Stimulated activated CD4-positive, alpha-beta T cell treated with anti-CD3 and anti-CD28 coated beads, Interleukin-12 subunit alpha, Interleukin-12 subunit beta, amount 100 ng/mL, for 4 hours (primary cell): ENCODE measurements at places on chromosomes 3 and 15.

DNA sequence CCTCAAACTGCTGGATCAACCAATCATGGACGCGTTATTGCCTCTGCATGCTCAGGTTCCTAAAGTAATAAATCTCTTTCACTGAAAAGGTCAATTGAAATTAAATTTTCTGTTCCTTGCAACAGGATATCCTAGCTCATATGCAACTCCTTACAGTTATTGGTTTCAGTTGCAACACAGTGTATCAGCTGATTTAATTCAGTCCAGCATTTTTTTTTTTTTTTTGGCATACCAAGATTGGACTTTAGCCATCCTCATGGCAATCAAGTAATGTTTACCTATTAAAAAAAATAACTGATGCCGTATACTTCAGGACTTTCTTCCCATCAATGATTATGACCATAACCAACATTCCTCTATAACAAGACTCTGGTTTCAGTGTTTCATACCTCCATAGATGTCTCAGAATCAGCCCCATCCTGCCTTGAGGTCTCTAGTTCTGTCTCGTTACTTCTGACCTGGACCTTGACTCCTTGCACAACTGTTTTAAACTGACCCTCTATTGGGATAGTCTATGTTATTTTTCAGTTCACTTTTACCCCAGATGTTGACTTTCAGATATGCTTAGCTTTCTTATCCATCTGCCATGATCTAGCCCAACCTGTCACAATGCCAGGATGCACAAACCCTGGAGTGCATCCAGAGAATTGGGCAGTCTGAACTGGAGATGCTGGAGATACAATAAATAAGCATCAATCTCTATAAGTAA, 265.0 kb upstream of the GADL1 start:
- DNase-seq = no peak

DNA sequence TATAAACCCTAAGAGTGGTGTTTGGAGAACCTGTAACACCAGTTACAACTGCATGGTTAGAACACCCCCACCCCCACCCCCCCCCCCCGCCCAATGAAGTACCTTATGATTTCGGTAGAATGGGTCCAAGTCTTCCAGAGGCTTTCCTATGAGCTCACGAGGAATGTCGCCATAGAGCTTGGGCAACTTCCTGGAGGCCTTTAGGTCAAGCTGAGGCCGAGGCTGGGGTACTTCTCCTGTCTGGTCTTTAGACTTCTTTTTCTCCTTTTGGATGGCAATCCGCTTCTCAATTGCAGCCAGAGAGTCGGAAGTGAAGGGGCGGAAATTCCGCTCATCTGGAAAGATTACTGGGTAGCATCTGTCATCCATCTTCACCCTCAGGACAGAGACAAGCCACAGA, 101.8 kb downstream of the SCN11A start:
- no peak for DNase-seq

GRCh38 chr3:150238995-150239619, 169.0 kb upstream of the TSC22D2 start:
- DNase-seq = no peak

DNA sequence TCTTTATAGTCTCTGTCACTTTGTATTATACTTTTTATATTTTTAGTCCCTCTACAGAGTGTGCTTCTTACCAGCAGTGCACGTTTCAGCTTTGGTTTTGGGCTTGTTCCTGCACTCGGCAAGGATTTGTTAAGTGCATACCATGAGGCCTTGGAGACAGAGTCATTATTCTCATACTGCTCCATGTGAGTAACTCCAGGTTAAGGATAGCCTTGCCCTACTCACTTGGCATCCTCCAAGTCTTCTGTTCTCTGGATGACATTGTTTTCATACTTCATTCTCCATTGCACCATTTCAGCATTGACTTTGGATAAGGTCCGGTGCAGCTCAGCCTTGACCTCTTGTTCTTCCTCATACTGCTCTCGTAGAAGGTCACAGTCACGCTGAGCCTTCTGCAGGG, 96.4 kb downstream of the MYH15 start:
- DNase-seq = no peak

- DNase-seq = no peak
These were observed 136.4 kb downstream of the MAGI1 start for GRCh38 chr3:65902304-65902793.

GRCh38 chr3:14166877-14167603, 11.4 kb downstream of the XPC start:
- DNase-seq = no peak

GRCh38 chr3:134809427-134810051, 14.5 kb downstream of the EPHB1 start:
- no peak for DNase-seq

GRCh38 chr15:42106288-42106687, 11.9 kb upstream of the PLA2G4D start:
- DNase-seq = no peak

DNA sequence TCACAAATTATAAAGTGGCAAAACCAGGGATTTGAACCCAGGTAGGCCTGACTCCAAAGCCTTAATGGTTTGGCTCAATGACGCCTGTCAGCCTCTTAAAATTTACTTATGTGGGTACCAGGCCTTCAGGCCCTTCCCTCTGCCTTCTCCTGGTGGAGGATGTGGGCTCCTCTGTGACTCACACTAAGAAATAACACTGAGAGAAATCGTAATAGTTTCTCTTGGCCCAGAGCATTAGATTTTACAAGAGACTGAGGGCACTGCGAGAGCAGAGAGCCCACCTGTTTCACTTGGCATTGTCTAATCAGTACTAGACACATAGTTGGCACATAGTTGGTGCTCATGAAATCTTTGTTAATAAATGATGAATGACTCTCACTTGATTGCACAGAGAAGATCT, 505.2 kb downstream of the SHQ1 start:
- peak; percentile 32 for DNase-seq

- peak; percentile 35 for DNase-seq
These were observed 136.9 kb upstream of the TOPAZ1 start for GRCh38 chr3:44104668-44105321.

- no peak for DNase-seq
These were observed 25.2 kb upstream of the CLSTN2 start for GRCh38 chr3:139909811-139910210.

GRCh38 chr15:57122080-57122840, 203.8 kb downstream of the TCF12 start:
- no peak for DNase-seq

DNA sequence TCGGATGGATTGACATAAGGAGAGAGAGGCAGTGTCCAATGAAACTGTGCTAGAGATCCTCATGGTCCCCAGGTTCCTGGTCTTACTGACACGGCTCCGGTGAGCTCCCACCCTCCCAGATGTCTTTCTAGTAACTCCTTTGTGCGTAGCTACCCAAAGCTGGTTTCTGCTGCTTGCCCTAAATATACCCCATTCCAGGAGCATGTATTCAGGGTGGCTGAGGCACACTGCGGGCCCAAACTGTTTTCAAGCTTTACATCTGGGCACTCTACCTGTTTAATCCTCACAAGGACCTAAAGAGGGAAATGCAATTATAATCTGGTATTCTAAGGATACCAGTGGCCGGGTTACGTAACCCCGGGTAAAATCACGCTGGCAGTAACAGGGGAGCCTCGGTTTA, 161.2 kb upstream of the NSMCE3 start:
- DNase-seq = no peak

GRCh38 chr15:38068626-38069391, 134.4 kb downstream of the TMCO5A start:
- no peak for DNase-seq

DNA sequence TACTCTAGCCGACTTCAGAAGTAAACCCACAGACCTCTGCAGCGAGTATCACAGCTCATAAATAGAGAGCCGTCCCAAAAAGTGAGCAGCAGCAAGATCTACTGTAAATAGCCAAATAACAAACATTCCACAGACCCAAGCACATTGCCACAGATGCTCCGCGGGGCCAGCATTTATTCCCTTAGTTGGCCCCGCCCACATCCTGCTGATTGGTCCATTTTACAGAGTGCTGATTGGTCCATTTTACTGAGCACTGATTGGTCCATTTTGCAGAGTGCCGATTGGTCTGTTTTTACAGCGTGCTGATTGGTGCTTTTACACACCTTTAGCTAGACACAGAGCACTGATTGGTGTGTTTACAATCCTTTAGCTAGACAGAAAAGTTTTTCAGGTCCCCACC, 17.3 kb upstream of the GABRB3 start:
- no peak for DNase-seq

DNA sequence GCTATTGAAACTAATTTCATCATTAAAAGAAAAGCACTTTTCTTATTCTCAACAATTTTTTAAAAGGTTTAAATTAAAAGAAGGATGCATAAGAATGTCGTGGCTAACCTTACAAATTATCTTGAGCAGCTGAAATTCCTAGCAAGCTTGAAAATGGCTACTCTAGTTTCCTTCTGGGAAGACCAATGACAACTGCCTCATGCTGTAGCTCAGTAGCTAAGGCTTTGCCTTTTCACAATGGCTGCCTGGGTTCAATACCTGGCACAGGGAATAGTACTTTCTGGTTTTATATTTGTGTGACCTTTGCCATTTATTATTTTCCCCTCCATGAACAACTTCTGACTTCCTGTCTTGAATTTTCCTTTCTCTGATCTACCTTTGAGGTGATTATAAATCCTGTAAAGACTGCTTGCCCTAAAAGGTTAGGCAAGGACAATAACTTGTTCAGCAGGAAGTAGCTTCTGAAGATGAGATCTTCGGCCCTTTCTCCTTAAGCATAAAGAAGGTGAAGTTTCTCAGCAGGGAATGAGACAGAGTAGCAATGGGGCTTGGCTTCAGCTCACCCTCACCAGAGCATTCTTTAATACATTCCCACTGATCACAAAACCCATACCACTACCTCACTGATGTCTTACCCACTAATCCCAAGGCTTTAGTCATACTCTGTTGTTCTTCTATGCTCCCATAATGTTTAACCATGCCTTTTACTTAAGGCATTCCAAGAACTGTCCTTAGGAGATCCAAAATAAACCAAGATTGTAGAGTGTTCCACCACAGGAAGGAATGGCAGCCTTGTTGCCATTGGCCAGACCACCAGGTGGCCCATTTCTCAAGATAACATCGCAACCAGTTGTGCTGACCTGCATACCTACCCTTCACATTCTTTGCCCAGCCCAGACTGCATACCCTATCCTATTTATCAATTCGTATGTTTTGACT, 276.8 kb downstream of the ULK4 start:
- DNase-seq = no peak

DNA sequence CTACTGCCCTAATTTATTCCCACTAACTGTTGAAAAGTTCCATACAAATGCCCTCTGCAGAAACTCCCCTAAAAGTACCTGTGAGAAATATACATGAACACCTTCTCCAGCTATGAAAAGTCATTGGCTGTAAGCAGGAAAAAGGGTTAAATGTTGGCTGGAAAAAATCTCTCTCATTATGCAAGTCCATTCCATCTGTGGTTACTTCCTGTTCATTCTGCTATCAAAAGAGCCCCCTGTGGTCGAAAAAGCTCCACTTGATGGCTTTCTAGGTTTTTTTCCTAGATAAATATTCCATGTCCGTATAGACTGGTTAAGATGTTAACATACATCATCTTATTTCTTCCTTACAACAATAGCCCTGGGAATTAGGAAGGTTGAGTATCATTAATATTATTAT, 56.2 kb upstream of the AKAP13 start:
- no peak for DNase-seq

GRCh38 chr3:145197051-145197820, 963.7 kb downstream of the PLOD2 start:
- DNase-seq = no peak

DNA sequence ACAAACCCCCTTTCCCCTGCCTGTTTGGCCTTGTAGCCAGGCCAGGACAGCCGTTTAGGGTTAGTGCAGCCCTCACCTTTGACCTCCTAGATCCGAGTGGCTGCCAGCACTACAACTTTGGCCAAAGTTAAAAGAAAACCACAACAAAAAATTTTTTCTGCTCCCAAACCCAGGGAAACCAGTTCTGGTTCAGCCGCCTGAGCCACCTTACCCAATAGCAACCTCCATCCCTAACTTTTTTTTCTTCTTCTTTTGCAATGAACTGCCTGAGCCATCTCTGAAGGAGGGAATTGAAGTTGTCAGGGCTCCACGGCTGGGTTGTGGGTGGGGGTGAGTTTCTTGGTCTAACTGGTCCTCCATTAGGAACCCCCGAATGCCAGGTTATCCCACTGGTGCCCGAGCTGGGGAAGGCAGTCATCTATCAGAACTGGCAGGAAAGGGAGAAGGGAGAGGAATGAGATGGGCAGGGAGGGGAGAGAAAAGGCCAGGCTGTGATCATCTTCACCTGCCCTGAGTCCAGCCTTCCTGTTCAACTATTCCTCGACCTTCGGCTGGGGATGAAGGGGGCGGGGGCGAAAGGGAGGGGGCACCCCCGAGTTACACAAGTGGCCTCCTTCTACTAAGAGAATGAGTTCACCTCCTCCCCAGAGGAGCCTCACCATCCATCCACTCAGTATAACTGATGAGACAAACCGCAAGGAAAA, 6.2 kb upstream of the NR2F2 start:
- no peak for DNase-seq

GRCh38 chr15:78695046-78695671, 54.1 kb upstream of the CHRNB4 start:
- DNase-seq = no peak

GRCh38 chr3:58839187-58839586, 172.6 kb upstream of the FAM3D start:
- no peak for DNase-seq

DNA sequence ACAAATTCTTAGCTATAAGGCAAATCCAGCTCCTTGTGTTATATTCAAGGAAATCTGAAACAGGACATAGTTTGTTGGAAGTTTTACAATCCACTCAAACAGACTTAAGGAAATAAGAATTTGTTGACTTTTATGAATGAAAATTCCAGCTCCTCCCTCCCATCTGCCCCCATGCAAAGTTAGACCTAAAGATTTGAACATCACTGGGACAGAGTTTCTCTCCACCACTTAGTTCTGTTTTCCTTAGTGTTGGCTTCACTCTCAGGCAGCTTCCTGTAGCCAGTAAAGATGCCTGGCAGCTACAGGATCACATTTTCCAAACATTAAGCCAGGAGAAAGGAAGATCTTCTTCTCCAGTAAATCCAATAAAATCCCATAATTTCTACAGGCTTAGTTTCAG, 265.0 kb downstream of the TAFA4 start:
- DNase-seq = no peak

DNA sequence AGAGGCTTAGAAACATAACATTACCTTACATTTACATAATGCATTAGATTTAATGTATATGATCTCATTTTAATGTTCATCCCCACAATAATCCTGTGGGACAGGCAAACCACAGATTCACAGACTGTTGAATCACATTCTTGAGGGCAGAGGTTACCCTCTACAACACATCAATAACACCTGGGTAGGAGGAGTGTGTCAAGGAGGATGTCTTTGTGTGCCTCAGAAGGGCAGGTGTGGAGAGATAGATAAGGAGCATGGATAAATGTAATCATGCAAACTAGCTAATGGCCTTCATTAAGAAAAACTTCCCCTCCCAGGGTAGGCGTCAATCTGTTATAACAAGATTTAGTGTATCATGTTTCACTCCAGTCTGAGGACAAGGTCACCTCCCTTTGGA, 12.9 kb upstream of the MB21D2 start:
- DNase-seq = no peak

DNA sequence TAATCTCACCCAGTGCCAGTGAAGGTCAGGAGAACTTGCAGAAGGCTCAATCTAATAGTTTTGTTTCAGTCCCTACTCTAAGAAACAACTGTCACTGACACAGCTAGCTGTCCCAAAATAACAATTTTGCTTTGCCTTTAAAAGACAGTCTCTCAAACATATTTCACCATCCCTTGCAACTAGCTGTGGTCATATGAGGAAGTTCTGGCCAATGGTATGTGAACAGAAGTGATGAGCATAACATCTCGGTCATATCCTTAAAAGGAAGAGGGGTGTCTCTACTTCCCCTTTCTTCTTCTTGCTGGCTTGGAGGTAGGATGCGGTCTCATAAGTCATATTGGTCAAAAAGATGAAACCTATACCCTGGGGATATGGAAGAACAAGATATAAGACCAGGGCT, 198.1 kb downstream of the NEK10 start:
- DNase-seq = no peak
